ENCODE measurements at places on chromosomes 5 and 9.

- DNase-seq = peak; percentile 74
Measured at GRCh38 chr5:57804007-57804444, 321.4 kb upstream of the ACTBL2 start.

DNA sequence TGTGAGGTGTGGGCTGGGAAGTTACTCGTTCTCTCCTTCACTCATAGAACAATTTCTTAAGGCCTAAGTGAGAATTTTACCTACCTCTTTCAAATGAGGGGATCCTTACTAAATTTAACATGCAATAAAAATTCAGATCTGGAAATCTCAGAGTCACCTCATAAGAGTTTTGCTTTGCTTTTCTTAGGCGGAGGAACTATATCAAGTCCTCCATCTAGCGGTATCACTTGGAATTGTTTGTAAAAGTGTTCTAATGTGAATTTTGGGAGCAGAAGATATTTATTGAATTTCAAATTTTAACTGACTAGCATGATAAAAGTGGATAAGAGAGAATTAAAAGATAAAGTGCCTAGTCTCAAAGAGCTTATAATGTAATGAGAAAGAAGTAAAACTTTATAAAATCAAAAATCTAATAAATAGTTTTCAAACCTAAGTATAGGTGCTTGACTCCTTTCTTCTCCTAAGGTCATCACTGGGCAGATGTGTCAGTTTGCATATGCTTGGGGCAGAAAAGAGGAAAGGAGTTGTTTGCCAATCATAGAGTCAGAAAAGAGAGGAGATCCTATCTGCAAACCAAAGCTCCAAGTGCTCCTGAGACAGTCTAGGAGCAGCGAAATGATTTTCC is 145.7 kb upstream of the DAB2 start:
- peak; percentile 71 for DNase-seq

GRCh38 chr5:77418162-77418561 is 74.0 kb downstream of the WDR41 start:
- DNase-seq = no peak

DNA sequence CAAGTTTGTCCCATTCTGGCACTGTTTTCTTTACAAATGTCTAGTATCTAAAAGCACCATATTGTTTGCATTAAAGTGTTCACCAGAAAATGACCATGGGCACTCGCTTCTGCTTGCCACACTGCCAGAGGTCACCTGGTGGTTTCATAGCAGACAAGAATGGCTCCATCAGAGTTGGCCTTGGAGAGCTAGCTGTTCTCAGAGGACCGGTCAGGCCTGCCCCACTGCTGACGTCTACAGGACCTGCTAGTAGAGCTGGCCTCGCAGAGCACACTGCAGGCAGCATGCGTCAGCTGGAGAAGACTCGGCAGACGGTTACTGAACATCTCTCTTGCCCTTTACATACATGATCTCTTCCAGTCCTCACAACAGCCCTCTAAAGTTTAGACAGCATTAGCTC is 8.7 kb upstream of the TLX3 start:
- DNase-seq = no peak

- DNase-seq = peak; percentile 22
Measured at GRCh38 chr5:145824040-145824439, 11.1 kb downstream of the PRELID2 start.

GRCh38 chr5:8114597-8115266 is 245.8 kb downstream of the MTRR start:
- no peak for DNase-seq

DNA sequence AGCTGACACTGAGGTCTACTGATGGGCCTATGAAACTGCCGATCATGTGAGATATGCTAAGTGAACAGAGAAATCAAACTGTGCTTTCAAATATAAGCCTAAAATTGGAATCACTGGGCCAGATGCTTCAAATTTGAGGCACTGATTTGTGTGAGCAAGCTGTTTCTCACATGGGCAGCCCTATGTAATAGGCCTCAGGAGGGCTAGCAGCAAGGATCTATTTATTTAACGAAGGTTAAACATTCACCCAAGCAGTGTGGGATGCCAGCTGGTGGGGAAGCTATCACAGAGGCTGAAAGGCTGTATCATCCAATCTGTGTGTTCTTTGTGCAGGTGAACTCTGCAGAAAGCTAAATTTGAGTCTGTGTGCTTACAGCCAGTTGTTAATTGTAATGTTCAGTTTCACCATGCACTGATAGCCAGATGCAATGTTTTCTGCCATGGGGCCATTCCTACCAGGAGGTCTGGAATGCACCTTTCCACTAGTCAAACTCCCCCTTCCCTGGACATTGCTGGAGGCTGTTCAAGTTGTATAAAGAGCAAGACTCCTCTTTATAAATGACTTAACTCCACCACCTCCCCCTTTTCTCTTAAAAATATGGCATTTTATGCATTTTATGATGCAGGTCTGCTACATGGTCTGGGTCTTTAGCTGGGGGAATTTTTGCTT is 228.9 kb downstream of the SH3GL2 start:
- DNase-seq = no peak

Data from tongue (tissue), 3 donors.